Stimulated activated CD8-positive, alpha-beta memory T cell treated with anti-CD3 and anti-CD28 coated beads, Interleukin-12 subunit alpha, Interleukin-12 subunit beta, amount 100 ng/mL, for 1 hour (primary cell): ENCODE measurements at places on chromosomes 16 and 17.

DNA sequence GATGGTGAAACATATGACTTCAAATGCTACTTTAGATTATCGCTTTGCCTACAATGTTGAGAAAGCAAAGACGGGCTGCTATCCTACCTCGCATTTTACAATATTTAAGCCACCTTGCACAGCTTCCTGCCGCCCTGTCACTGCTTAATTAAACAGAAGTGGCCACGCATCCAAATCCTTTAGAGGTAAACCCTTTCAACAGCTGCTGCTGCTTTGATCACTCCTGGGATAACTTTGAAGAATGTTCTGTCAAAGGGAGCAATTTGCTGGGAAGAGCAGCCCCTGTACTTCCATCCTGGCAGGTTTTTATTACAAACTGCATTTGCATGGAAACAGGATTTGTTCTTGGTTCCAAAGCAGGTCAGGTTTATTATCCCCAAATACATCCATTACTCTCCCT lies 24.2 kb upstream of the SSTR2 start:
- DNase-seq, result no peak

GRCh38 chr17:43818966-43819365 lies 14.0 kb downstream of the MPP3 start:
- no peak for DNase-seq

DNA sequence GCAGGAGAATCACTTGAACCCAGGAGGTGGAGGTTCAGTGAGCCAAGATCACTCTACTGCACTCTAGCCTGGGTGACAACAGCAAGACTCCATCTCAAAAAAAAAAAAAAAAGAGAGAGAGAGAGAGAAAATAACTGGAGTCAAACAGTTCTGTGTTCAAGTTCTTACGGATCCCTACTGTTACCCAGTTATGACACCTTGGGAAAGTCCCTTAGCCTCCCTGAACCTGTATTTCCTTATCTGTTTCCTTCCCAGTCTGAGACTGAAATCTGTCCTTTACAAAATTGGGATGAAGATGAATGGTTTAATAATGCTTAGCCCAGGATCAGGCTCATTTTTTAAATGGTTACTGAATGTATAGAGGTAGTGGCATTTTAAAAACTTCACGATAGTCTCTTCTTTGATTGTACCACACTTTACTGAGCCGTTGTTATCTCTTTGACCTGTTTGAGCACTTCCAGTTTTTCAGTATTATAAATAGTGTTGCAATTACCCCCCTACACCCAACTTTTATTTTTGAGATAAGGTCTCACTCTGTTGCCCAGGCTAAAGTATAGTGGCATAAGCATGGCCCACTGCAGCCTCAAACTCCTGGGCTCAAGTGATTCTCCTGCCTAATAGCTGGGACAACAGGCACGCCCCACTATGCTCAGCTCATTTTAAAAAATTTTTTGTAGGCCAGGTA lies 17.1 kb downstream of the ZNF768 start:
- DNase-seq, result no peak

GRCh38 chr17:13601776-13602551 lies at the start of gene HS3ST3A1:
Gene HS3ST3A1 (minus strand): TSS chr17:13601929. CDS start chr17:13601129, 800 bp downstream.
- DNase-seq, result no peak
